ENCODE measurements at places on chromosomes 1 and 21.

GRCh38 chr1:45275054-45275453, 51.6 kb upstream of the HPDL start:
- no peak for DNase-seq

DNA sequence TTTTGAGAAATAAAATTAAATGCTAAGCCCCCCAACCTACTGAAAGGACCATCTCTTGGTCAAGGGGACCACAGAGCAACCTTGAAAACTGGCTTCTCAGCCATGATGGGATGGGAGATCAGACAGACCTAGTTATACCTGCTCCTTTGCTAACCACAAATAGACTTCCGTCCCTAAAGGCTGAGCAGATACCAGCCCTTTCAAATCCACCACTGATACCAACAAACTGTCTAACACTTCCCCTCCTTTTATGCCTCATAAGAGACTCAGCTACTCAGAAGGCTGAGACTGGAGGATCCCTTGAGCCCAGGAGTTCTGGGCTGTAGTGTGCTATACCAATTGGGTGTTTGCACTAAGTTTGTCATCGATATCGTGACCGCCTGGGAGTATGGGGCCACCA, 407.3 kb downstream of the SIPA1L2 start:
- no peak for DNase-seq

DNA sequence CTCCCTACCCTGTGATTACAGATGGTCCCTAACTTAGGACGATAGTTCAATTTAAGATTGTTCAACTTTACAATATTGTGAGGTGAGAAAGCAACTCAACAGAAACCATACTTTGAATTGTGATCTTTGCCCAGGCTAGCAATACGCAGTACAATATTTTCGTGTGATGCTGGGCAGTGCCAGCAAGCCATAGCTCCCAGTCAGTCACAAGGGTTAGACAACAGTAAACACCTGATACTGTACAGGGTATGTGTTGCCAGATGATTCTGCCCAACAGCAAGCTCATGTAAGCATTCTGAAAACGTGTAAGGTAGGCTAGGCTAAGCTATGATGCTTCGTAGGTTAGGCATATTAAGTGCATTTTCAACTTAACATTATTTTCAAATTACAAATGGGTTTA, 11.9 kb downstream of the GPBP1L1 start:
- no peak for DNase-seq

GRCh38 chr1:201250326-201251011, 32.8 kb upstream of the PKP1 start:
- DNase-seq: no peak

DNA sequence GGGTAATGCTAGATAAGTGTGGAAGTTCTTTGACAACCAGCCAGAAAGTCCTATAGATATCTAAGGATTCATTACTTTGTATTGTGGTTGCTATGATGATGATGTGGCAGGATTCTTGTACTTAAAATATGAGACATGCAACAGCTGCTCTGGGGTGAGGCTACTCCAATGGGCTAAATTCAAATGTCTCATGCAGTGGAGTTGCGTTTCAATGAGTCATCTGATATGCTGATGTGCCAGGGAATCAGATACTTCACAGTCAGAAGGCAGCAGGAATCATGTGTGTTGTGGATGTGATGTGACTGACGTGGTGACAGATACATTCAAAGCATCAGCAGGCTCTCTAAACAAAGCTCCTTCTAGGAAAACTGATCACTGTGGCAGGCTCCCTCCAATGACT, 66.5 kb downstream of the TSEN15 start:
- no peak for DNase-seq

GRCh38 chr1:3651930-3652547, at the start of gene TP73:
Gene TP73 (plus strand): TSS chr1:3652516. CDS start chr1:3682366, 29,850 bp downstream.
- no peak for DNase-seq

DNA sequence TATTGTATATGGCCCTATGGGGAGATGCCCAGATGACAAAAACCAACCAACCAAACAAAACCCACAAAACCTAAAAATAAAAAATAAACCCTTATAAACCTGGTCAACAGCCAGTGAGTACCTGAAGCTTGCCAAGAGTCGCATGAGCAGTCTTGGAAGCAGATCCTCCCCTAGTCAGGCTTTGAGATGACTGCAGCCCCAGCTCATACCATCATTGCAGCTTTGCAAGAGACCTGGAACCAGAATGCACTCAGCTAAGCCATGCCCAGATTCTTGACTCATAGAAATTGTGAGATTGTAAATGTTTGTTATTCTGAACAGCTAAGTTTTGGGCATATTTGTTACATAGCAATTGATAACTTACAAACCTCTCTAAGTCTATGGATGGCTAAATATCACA, 326.8 kb downstream of the HLX start:
- DNase-seq: no peak

- no peak for DNase-seq
These were observed 457.0 kb downstream of the USP25 start for GRCh38 chr21:16186742-16187141.

DNA sequence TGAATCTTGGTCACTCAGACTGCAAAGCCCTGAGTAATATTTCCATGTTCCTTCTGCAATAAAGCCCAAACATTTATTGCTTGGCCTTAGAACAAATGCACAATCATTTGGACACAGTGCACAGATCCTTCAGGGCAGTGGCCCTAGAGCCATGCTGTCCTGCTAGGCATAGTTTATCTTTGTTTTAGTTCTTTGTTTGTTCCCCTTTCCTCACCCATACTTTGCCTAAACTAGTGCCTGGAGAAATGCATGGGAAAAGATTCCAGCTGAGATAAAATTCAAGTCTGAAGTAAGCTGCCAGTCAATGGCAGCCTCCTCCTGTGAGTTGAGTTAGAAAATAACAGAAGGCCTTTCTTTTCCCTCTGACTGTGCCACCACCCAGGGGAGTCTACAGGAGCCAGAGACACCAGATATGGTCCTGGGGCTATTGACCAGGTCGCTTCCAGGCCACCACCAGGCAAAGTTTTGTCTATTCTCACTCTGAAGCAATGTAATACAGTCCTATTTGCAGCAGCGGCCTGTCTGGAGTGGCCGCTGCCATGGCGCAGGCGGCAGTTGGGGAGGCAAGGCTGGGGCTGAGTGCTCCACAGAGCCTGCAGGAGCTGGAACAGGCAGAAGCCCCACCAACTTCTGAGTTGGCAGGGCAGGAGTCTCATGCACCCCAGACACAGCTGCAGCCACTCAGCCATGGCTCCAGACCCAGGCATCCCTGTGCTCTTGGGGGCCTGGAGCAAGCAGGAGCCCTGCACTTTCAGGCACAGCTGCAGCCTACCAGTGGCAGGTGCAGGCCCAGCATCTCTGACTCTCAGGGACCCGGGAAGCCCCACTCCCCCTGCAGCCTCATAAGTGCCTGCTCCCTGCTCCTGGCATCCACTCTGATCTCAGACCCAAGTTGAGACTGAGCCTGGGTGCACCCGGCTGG, 258.6 kb downstream of the GPATCH2 start:
- no peak for DNase-seq

GRCh38 chr1:183238071-183238470, 52.0 kb downstream of the LAMC2 start:
- DNase-seq: no peak

DNA sequence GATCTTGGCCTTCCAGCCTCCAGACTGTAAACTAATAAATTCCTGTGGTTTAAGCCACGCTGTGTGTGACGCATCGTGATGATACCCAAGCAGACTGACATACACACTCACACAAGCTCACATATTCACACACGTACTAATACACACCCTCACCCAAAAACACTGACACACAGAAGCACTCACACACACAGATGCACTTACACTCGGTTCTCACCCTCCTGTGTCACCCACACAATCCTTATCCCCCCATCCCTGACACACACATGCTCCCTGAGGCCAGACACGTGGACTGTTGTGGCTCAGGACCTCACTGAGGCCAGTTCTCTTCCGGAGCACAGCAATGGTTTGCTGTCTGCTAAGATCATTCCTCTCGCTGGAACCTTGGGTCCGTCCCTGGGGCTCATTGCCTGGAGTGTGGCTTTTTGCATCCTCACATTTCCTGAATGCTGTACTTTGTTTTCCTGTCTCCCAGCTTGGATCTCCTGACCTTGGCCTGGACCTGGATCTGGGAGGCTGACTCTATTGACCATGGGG, 76.9 kb upstream of the LYST start:
- no peak for DNase-seq

- DNase-seq: no peak
These were observed 664 bp downstream of the LRRC47 start for GRCh38 chr1:3795453-3796214.

GRCh38 chr1:40612345-40612831, 53.1 kb downstream of the RIMS3 start:
- DNase-seq: peak; percentile 91

DNA sequence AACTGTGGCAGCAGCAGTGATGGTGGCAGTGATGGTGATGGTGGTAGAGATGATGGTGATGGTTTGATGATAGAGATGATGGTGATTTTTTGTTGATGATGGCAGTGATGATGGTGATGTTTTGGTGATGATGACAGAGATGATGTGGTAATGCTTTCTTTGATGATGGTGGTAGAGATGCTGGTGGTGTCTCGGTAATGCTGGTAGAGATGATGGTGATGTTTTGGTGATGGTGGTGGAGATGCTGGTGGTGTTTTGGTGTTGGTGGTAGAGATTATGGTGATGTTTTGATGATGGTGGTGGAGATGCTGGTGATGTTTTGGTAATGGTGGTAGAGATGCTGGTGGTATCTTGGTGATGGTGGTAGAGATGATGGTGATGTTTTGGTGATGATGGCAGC, 131.6 kb downstream of the NAV1 start:
- no peak for DNase-seq

- no peak for DNase-seq
These were observed 102.1 kb downstream of the S1PR1 start for GRCh38 chr1:101338714-101339430.

DNA sequence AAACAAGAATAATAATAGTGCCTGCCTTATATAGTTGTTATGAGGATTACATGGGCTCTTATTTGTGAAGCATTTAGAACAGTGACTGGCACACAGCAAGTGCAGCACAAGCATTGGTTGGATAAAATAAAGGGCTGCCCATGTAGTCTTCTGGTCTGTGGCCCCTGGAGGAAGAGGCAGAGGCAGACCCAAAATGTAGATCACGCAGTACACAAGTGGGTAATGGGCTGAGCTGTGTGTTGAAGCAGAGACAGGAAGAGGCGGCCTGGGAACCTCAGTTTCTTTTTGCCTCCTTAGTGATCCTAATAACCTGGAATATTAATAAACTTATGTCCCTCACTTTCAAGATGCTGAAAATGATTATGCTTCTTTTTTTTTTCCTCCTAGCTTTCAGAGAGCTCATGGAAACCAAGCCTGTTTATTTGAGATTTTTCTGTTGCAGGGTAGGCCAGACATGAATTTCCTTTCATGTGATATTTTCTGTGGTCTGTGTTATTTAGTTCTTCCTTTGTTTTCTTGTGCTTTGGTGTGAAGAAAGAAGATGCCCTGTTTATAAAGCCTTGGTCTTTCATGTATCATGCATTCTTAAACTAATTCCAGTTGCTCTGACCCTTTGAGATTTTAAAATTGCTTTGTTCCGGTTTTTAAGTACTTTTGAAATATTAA, 42.5 kb downstream of the LRRC8D start:
- no peak for DNase-seq

- DNase-seq: no peak
These were observed 8.7 kb downstream of the IER5 start for GRCh38 chr1:181097242-181097641.

- peak; percentile 62 for DNase-seq
These were observed 211.0 kb upstream of the RAB4A start for GRCh38 chr1:229059671-229060539.

- no peak for DNase-seq
These were observed 41.2 kb downstream of the CNST start for GRCh38 chr1:246607462-246607861.

- DNase-seq: no peak
These were observed 355.4 kb downstream of the PLPP3 start for GRCh38 chr1:56223968-56224367.

- no peak for DNase-seq
These were observed 57.0 kb upstream of the SYNC start for GRCh38 chr1:32759521-32759981.

- no peak for DNase-seq
These were observed 22.2 kb downstream of the SLC2A1 start for GRCh38 chr1:42936309-42937078.

GRCh38 chr1:109557520-109557919, 9.1 kb downstream of the GNAI3 start:
- DNase-seq: no peak

GRCh38 chr1:3690282-3691065, 38.2 kb downstream of the TP73 start:
- no peak for DNase-seq

DNA sequence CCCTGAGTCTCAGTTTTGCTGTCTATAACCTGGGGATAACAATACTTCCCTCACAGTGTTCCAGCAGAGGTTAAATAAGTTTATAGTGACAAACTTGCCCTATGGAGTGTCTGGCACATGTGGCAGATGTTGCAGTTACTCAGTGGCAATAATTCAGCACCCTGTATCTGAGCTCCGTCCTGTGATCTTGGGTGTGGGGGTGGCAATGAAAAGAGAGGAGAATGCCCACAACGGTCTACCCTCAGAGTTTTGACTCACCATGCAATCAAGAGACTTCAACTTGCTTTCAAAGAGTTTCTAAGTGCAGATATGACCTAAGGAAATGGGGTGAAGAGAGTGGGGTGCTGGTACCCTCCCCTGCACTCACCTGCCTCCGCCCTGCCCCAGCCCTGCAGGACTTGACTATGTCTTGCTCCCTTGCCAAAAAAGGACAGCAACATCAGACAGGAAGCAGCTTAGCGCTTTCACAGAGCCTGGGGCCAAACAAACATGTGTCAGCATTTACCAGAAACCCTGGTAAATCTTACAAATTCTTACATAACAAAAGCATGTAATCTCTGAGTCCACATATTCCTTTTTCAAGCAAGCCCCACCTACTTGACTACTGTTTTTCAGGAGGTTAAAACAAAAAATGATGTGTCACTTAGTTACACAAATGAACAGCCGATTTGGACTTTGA, 185.1 kb upstream of the CAMK1G start:
- no peak for DNase-seq

DNA sequence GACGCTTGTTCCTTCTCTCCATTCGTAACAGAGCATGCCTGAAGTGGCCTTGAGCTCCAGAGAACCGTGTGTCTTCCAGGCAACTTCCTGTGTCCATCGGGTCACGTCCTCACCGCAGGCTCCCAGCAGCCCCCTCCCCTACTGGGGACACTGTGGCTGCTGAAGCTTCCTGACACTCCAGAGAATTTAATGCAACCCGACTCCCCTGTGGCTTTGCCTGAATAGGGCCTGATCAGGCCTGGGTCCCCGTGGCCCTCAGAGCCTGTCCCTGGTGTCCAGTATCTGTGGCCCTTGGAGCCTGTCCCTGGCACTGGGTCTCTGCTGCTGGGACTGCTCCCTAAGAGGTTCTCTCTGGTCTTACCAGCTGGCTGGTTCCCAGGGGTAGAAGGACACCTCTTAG, 219.7 kb upstream of the VAMP3 start:
- DNase-seq: no peak

GRCh38 chr1:220784751-220785150, 2.0 kb upstream of the MTARC1 start:
- DNase-seq: no peak
